ENCODE measurements at places on chromosomes 1 and 21. TPM values are rescaled to one million over a fixed set of nuclear protein-coding genes. Genes with fewer than 3 reads are reported as not detected.

- DNase-seq, result no peak
Observed at GRCh38 chr1:203406446-203407045, 55.6 kb upstream of the FMOD start.

Gene RNF186
- polyA plus RNA-seq, result not detected

Gene DISP1
- polyA plus RNA-seq, result 8.5 TPM

Gene REN
- polyA plus RNA-seq, result 0.41 TPM

Gene LORICRIN
- polyA plus RNA-seq, result not detected

Gene LCE3B
- not detected for polyA plus RNA-seq

Gene USF1
- 55.9 TPM for polyA plus RNA-seq

Gene WNT9A
- polyA plus RNA-seq, result 9.4 TPM

GRCh38 chr1:11519629-11520031, 40.7 kb downstream of the DISP3 start:
- no peak for DNase-seq

GRCh38 chr1:23456226-23456625, 27.8 kb downstream of the ASAP3 start:
- no peak for DNase-seq

Gene CDA
- polyA plus RNA-seq, result 5.1 TPM

- no peak for DNase-seq
Observed at GRCh38 chr21:36097427-36098181, 27.8 kb downstream of the CBR1 start.

GRCh38 chr1:159076438-159077119, at the start of gene AIM2:
TSS of gene AIM2 (minus strand) at chr1:159076766. CDS start at chr1:159073499, 3,267 bp downstream.
- no peak for DNase-seq

Gene COP1
- 28.2 TPM for polyA plus RNA-seq

Gene RHBDL2
- polyA plus RNA-seq, result 2.9 TPM

DNA sequence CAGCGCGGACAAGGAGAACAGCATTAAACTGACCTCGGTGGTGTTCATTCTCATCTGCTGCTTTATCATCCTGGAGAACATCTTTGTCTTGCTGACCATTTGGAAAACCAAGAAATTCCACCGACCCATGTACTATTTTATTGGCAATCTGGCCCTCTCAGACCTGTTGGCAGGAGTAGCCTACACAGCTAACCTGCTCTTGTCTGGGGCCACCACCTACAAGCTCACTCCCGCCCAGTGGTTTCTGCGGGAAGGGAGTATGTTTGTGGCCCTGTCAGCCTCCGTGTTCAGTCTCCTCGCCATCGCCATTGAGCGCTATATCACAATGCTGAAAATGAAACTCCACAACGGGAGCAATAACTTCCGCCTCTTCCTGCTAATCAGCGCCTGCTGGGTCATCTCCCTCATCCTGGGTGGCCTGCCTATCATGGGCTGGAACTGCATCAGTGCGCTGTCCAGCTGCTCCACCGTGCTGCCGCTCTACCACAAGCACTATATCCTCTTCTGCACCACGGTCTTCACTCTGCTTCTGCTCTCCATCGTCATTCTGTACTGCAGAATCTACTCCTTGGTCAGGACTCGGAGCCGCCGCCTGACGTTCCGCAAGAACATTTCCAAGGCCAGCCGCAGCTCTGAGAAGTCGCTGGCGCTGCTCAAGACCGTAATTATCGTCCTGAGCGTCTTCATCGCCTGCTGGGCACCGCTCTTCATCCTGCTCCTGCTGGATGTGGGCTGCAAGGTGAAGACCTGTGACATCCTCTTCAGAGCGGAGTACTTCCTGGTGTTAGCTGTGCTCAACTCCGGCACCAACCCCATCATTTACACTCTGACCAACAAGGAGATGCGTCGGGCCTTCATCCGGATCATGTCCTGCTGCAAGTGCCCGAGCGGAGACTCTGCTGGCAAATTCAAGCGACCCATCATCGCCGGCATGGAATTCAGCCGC, 2.5 kb downstream of the S1PR1 start:
- no peak for DNase-seq

- DNase-seq, result no peak
Observed at GRCh38 chr1:182069028-182069466, 7.5 kb upstream of the ZNF648 start.

- DNase-seq, result no peak
Observed at GRCh38 chr1:106534612-106535011, 521.9 kb upstream of the PRMT6 start.

Gene TNFRSF4
- 2.2 TPM for polyA plus RNA-seq

Gene TMEM35B
- 83.9 TPM for polyA plus RNA-seq

Gene CD5L
- polyA plus RNA-seq, result 0.08 TPM

DNA sequence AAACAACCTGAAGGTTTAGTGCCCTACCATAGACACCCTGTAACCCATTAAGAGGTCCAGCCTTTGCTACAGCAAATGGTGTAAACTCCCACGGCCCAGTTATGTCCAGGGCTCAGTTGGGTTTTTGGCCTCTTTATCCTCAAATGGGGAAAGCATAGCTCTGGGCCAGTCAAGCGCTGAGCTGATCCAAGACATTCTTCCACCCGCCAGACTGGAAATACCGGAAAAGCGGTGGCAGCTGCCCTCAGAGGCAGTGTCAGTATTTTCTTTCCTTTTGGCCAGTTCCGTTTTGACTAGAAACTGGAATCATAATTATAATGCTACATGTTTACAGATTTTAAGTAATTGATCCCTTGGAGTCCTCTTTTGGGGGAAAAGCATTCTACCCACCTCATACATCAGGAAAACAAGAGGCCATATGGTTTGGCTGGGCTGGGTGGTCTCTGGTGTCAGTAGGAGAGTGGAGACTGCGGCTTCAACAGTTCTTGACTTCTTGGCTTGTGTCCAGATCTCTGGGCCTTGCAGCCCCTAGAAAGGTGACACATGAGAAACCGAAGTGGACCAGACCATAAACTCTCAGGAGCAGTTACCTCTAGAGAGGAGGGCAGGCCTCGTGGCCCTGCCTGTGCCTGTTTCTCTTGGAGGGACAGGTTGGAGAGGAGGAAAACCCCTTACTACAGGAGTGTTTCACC, 30.2 kb upstream of the CLDN14 start:
- peak; percentile 64 for DNase-seq

DNA sequence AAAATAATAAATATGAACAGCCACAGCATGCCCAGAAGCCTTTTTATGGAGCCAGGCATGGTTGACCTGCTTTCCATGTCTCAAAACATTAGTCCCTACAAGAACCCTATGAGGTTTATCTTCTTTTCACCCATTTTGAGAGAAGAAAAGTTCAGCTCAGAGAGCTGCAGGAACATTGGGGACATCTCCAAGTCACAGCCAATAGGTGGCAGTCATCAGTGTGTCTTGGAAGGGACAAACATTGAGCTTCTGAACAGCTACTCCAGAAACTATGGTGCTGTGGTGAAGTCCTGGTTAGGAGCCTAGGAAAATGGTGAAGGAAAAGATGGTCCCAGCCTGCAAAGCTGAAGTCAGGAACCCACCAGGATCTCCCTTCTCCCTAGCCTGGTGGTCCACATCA, 73.6 kb downstream of the JMJD4 start:
- no peak for DNase-seq

- DNase-seq, result no peak
Observed at GRCh38 chr1:41731516-41732030, 187.1 kb downstream of the HIVEP3 start.

DNA sequence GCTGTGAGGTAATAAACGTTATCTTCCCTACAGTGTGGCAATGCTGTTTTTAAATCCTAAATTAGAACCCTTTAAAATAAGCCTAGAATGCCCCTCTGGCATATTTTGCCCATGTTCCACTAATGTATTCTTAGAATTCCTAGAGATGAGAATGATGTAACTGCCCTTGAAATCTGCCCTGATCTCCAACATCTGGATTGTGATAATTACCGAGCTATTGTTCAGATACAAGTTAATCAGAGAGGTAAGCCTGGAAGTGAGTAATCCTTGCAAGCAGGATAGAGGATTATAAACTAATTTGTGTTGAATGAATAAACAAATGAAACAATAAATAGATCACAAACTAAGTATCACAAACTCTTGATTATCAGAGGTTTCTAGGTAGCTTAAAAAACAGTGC, 107.8 kb upstream of the DMRTA2 start:
- no peak for DNase-seq

GRCh38 chr21:28172376-28172775, 820.3 kb downstream of the LTN1 start:
- no peak for DNase-seq

Gene SH2D1B
- 0.08 TPM for polyA plus RNA-seq

DNA sequence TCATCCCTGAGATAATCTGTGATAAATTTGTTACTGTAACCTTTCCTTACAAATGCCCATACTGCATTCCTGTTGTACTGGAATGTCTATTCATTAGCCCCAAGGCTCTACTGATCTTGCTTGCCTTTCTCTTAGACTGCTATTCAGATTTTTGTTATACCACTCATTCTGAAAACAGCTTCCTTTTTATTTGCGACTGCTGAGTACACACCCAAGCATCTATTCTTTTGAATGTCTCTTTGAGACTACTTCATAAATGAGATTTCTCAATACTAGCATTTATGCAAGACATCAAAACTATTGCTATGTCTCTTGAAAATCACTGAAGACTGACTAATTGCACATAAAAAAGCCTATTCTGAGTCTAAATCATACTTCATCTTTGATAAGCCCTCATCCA, 38.6 kb downstream of the DENND1B start:
- DNase-seq, result no peak

DNA sequence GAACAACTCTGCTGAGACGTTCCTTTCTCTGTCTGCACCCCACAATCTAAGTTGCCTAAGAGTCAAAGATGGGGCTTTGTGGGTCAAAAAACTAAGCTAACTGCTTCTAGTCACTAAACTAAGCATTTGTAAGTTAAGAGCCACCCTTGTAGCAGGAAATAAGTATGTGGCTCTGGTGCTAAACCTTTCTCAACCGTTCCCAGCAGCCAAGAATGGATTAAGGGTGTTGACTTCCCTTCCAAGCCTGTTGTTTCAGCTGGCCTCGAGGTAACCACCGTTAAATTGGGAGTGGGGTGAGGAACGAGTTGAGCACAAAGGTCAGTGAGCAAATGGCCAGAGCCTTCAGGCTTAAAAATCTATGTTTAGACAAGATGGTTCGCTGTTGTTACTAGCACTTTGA, 169.1 kb downstream of the TRIM33 start:
- DNase-seq, result no peak

- DNase-seq, result no peak
Observed at GRCh38 chr1:116091083-116091482, 20.1 kb upstream of the MAB21L3 start.

GRCh38 chr1:11727119-11727518, 8.8 kb upstream of the AGTRAP start:
- DNase-seq, result no peak

GRCh38 chr1:162144853-162145252, 75.4 kb downstream of the NOS1AP start:
- DNase-seq, result no peak

Gene OR2W3
- polyA plus RNA-seq, result 0.47 TPM

- DNase-seq, result no peak
Observed at GRCh38 chr1:187876775-187877174, 1048.0 kb downstream of the PLA2G4A start.

DNA sequence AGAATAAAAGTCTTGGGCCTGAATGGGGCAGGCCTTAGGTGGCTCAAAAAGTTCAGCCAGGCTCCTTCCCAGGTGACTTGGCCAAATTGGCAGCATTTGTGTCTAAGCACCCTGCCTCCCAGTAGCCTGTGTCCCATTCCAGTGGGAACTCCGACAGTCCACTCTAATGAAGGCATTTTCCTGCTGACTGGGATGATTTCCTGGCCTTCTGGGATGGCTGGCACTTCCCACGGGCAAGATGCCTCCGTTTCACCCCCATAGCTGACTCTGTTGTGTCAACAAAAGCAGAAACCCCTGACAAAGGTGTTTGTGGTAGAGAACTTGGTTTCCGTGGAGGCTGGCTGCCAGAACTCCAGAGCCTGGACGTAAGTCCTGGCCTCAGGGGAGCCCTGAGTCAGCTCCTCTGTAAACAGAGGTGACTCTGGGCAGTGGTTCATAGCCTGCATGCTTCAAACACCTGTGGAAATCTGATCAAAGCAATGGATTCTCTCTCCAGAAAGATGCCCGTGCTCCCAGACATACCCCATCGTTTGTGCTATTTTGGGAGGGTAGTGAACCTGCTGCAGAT, 36.6 kb downstream of the WNT3A start:
- no peak for DNase-seq

DNA sequence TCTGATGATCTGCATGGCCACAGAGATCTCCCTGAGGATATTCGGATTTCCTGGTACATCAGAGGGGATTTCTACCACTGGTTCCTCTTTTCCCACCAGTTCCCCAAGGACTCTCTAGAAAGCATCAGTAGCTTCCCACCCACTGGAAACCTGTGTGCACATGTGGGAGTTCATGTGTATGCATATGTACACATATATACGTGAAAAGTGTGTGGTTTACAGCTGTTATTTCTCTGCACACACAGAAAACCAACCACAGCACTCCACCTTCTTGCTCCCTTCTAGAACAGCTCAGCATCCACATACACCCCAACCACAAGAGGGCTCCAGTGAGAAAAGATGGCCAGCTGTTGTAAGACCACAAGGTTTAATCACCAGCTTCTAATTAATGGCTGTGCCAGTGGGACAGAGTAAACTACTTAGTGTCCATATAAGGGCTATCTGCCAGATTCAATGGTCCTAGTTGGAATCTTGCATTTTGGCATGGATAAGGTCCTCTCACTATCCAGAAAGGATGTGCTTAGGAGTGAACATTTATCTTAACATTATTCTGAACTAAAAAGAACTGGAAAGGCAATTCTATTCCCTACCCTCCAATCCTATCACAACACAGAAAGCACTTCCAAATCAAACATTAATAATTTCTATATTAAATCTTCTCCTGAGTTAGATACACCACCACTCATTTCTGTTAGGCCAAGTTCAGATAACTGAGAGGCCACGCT, 24.1 kb downstream of the GPR3 start:
- DNase-seq, result no peak

Gene FCRL1
- 0.10 TPM for polyA plus RNA-seq

DNA sequence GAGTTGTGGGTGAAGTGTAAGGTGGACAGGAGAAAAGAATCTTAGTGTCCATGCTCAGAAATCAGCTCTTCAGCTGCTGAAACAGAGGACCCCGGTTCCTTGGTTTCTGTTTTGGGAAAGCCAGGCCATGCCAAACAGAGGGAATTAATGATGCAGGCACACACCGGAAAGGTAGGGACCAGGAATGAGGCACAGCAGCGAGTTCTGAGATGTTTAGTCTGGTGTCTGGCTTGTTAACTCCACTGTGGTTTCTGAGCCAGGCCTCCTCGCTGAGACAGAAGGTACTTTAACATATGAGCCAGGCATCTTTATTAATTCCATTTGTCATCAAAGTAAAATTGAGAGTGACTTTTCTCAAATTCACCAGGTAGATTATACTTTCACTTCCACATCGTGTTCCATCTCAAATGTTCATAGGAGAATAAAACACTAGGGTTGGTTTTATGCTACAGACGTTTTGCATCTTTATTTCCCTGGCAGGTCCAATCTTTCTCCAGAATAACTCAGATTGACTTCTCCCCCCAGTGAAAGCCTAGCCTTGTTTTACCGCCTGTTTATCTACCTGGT, 23.5 kb downstream of the LRRC8D start:
- DNase-seq, result no peak

Gene AIM2
- 0.63 TPM for polyA plus RNA-seq

DNA sequence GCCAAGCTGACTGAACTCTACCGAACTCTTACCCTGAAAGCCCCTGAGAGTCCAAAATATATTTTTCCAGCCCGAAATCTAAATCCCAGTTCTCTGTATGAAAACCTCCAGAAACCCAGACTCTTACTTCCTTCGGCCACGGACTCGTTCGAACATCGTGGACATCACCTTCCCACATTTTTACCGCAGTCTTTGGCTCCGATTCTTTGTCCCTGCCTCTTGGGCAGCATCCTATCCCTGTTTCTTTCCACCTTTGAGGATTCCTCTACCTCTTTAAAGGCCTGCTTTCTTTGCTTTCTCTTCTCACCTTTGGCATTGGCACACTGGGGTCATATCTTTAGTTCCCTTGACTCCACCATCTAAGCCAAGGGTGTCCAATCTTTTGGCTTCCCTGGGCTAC, 932 bp upstream of the USP24 start:
- no peak for DNase-seq

All from urinary bladder (tissue), 4 donors.